ENCODE measurements at places on chromosomes 13 and 19. TPM values are rescaled to one million over a fixed set of nuclear protein-coding genes. Genes with fewer than 3 reads are reported as not detected.

ZNF536 gene
- not detected for total RNA-seq

KLHL1 gene
- total RNA-seq: not detected

FCHO1 gene
- total RNA-seq: 36.9 TPM

CPB2 gene
- total RNA-seq: not detected

ETV2 gene
- total RNA-seq: 1.2 TPM

KBTBD7 gene
- total RNA-seq: 2.3 TPM

VSTM2B gene
- not detected for total RNA-seq

GRCh38 chr13:114244637-114245036 is 9.9 kb downstream of the CDC16 start:
- DNase-seq: no peak

DNA sequence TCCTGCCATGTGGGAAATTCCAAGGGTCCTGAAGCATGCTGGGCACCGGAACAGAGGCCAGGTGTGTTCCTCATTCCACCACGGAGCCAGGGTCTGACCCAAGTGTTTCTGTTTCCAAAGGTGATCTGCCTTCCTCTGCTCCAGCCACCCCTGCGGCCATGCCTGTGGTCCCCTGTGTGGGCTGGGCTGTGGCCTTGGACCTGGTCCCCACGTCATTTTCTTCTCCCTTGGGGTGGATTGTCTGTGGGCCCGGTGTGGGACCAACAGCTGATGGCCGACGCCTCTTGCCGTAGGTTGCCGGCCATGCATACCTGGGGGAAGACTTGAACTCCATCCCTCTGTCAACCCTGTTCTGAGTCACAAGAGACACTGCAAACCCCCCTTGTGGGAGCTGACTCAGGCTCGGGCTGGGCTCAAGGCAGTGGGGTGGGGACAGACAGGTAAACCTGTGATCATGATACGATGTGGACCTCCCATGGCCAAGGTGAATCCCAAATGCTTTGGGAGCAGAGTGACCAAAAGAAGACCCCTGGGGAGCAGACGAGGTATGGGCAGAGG is 35.0 kb downstream of the ATP11A start:
- peak; percentile 17 for DNase-seq

DNA sequence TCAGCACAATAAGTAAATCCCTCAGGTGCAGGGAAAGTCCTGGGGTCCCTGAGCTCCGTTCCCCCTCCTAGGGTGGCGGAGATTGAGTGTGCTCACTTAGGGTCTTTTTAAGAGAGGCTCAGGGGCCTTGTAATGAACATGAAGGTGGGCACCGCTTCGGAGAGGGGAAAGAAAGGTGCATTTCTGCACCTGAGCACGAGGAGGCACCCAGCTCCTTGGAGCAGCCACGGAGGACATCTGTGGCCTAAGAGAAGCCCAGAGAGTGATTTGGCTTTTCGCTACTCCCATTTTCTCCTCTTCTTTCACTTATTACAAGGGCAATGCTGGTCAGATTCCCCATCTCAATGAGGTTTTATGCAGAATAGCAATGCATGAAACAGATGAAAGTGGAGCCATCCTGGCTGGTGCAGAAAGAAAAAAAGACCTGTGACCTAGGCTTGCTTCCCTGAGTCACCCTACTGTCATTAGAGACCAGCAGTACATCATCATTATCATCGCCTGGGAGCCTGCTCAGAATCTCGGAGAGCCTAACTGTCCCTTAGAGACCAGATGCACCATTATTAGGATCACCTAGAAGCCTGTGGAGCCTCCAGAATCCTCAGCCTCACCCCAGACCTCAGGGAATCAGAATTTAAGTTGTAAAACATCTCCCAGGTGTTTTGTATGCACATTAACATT is 86.6 kb upstream of the RAP2A start:
- no peak for DNase-seq

DNA sequence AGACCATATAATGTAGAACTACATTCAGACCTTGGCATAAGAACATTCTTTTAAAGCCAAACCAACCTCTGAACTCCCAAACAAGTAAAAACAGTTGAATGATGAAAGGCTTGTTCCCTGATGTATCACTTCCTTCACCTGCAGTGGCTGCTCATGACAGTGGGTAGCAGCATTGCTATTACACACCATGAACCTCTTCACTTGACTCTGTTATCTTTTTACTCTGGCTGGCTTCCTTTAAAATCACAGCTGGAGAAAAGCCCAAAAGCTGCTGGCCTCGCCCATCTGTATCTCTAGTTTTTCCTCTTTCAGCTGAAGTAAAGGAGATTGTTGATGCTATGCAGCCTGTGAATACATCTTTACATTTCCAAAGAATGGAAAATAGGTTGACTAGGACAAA is 22.6 kb downstream of the THSD1 start:
- no peak for DNase-seq

- DNase-seq: no peak
Observed at GRCh38 chr13:57865600-57866294, 234.2 kb downstream of the PCDH17 start.

DNA sequence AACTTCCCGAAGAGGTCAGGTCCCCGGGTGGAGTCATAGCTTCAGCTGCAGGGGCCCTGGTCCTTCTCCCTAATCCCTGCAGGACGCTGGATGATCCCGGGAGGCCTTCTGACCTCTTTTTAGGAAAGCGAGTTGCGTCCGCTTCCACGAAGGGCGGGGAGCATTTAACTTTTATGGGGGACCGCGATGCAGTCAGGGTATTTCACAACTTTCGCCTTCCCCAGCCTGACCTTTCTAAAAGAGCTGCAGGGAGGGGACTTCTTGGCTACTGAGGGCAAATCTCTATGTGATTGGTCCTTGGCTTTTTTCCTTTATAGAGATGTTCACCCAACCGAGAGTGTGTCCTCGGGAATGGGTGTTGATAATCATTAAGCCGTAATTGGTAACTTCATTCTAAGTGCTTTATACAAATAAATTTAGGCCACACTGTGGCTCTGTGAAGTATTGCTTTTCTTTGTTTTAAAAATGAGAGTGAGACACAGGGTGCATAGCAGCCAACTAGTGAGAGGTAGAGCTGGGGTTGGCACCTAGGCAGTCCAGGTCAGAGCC is 778 bp downstream of the ZNF230 start:
- peak; percentile 25 for DNase-seq

DNA sequence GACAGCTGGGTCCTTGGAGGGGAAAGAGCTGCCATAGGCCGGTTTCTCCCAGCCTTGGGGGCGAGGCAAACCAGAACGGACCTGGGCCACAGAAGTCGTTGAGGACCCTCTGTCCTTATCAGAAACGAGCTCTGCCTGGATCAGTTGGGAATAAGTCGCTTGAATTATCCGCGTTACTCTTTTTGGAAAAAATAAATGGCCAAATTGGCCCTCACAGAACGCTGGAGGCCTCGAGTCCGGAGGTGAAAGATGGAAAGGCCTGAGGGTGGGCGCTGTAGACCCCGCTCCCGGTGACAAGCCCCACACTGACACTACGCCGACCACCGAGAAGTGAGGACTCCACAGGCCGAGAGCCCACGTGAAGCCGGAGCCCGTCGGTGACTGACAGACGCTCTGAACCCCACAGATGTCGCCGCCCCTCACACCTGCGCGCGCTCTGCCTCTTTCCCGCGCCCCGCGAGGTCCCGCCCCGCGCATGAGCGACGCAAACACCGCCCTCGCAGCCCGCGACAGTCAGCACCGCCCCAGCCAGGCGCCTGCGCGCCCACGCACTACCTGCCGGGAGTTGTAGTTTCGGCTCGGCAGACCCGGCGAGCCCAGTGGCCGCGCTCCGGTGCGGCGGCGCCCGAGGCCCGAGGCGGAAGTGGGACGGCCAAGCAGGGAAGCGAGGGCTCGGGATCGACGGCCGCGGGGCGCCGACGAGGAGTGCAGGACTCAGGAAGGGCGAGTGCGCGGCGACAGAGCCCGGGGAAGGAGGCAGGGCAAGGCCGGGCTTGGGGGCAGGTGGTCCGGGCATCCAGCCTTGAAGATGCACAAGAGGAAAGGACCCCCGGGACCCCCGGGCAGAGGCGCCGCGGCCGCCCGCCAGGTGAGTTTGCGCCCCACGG is at the start of the genes BRME1 and CC2D1A:
TSS of gene BRME1 (minus strand) at position 484 of the 887 bp plus-strand sequence. CDS start 1,225 bp downstream, outside the sequence.
TSS of gene CC2D1A (plus strand) at position 568 of the 887 bp plus-strand sequence. CDS start at position 809, 241 bp downstream.
- peak; percentile 98 for DNase-seq

- DNase-seq: no peak
Observed at GRCh38 chr13:58369936-58370335, 738.4 kb downstream of the PCDH17 start.

DNA sequence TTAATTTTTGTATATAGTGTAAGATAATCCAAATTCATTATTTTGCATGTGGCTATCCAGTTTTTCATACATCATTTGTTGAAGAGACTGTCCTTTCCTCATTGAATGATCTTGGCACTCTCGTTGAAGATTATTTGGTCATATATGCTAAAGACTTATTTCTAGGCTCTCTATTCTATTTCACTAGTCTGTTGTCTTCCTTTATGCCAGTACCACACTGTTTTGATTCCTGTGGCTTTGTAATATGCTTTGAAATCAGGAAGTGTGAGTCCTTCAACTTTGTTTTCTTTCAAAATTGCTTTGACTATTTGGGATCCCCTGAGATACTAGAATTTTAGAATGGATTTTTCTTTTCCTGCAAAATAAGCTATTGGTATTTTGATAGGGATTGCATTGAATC is 24.5 kb downstream of the FNDC3A start:
- no peak for DNase-seq

GRCh38 chr13:40514802-40515201 is 151.6 kb downstream of the FOXO1 start:
- no peak for DNase-seq
